ENCODE measurements at places on chromosomes 5 and 9.
A peak's percentile ranks its signal among the peaks of the same experiment; 100 is the strongest.

- ATAC-seq = no peak
Observed at GRCh38 chr5:142725231-142726187, 39.6 kb upstream of the FGF1 start.

- ATAC-seq = no peak
Observed at GRCh38 chr9:124786881-124787573, 10.1 kb downstream of the OLFML2A start.

GRCh38 chr9:31336386-31336785, 1048.1 kb upstream of the ACO1 start:
- no peak for ATAC-seq

DNA sequence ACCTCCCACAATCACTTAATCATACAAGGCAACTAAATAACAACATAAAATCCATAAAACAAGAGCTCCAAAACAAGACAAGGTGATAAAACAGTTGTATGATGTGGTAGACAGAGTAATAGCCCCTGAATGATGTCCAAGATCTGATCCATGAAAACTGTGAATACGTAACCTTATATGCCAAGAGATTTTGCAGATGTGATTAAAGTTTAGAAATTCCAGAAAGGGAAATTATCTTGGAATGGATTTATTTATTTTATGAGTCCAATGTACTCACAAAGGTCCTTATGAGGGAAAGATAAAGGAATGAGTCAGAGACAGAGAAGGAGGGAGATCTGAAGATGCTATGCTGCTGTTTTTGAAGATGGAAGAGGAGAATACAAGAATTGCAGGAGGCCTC, 1775.7 kb upstream of the C9orf72 start:
- ATAC-seq = no peak

DNA sequence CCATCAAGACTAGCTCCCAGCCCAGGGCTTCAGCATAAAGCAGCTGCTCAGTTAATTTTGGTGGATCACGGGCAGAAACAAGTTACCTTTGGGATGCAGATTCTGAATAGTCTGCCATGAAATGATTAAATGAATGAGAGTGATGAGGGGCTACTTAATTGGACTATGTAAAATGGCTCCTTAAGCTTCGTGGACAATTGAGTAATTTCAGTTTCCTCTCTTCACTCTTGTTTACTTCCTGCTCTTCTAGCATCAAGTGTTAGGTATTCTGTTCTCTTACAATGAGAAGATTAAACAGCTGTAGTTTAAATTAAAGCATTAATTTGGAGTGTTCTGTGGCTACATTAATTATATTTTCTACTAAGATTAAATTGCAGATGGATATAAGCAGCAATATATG, 28.1 kb downstream of the PIK3R1 start:
- ATAC-seq = no peak

- no peak for ATAC-seq
Observed at GRCh38 chr5:94409440-94409839, 209.0 kb downstream of the KIAA0825 start.

- ATAC-seq = peak; percentile 3
Observed at GRCh38 chr9:14315875-14316601, 2.1 kb upstream of the NFIB start.

- no peak for ATAC-seq
Observed at GRCh38 chr9:2299156-2299842, 284.2 kb downstream of the SMARCA2 start.

- peak; percentile 63 for ATAC-seq
Observed at GRCh38 chr9:27088981-27089380, 20.0 kb upstream of the TEK start.

DNA sequence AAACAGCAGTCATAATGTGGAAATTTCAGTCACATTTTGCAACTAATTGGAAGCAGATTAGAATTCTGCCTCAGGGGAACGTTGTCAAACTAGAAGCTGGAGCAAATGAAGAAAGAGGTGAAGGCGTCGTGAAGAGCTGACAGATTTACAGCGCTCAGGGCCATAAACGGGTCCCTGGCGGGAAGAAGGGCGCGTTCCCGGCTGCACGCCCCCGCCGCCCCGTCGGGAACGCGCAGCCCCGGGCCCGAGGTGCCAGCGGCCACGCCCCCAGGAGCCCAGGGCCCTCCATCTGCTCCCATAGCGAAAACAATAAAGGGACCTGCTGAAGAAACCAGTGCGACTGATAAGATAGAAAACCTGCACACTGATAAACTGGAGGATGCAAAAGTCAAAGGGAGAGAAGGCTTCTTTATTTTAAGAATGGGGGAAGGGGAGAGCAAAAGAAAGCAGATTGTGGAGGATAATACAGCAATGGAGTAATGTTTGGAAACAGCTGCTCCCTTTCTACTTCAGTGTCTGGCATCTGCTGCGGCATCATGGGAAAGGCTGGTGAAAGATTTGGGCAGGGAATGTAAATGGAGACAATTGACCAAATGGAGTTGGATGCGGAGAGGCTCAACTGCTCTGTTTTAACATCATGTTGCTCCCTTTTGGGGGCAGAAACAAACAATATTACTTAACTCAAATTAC, 11.1 kb downstream of the ZNF608 start:
- no peak for ATAC-seq
